SHP77 (cell line): ENCODE measurements at places on chromosomes 6 and 20.

- DNase-seq: peak; percentile 82
Observed at GRCh38 chr6:3612341-3613041, 139.0 kb downstream of the PXDC1 start.

- no peak for DNase-seq
Observed at GRCh38 chr6:6716998-6717763, 128.7 kb downstream of the LY86 start.

DNA sequence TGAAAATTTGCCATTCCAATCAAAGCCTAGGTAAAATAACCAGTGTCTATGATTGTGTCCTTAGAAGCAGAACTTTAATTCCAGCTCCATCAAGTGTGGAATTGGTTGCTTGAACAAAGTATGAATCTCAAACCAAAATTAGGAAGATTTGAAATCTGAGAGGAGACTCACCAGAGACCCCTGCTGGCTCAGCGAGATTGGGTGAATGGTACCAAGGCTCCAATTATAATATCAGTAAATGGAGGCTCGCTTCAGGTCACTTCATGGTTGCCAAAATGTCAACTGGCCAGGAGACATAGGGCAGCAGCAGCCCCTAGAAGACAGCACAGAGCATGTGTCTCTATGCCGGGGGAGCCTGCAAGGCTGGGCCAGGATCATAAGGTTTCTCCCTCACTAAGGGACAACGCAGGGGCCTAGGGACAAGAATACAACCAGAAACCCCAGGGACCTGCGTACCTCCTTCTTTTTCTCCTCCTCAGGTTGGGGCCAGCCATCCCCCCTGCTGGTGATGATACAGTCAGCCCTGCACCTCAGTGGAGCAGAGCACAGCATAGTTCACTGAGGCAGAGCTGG is 14.0 kb downstream of the RBL1 start:
- DNase-seq: no peak

DNA sequence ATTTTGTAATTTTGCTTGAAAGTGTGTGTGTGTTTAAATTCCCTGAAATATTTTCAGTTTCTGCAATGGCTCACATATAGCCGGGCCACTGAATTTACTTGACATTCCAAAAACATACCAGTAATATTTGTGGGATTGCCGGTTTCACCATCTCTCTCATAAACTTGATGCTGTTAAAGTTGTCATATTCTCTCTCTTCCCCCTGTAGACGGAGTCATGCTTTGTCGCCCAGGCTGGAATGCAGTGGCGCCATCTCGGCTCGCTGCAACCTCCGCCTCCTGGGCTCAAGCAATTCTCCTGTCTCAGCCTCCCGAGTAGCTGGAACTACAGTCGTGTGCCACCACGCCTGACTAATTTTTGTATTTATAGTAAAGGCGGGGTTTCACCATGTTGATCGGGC is 122.1 kb downstream of the TIAM2 start:
- DNase-seq: no peak

- no peak for DNase-seq
Observed at GRCh38 chr6:35413911-35414310, 38.2 kb upstream of the FANCE start.

- DNase-seq: no peak
Observed at GRCh38 chr6:85006362-85006761, 242.0 kb upstream of the TBX18 start.

DNA sequence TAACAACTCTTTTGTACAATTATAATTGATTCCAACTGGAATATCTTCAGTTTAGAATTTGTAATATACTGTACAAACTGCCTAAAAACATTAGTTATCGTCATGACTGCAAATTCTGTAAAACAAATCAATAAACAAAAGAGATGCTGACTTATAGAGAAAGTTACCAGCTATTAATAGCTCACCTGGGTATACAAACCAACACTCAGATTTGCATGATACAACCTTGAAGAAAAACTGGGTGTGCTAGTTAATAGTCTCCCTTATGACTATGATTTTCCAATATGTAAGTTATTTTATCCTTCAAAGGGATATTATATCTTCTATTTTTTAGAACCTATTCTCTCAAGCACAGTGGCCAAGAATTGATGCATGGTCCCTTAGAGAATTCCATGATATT is 698.5 kb downstream of the FRK start:
- no peak for DNase-seq

DNA sequence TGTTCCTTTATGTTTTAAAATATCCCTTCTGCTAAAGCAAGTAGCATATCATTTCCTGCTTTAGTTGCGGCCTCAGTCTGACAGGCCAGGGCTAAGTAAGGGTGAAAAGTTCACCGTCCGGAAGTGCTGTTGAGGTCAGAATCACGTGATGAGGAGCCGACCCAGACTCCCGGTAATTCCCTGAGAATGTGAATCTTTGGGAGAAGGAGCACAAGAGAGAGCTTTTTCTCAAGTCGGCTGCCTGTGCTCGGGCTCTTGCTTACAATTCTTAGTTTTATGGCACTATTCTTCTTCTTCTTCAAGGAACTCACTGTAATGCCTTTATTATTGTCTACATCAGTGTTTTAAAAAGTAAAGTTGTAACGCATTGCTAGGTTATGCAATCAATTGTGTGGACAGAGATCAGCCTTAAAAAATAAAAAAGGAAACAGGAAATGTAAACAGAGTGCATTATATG is 309.3 kb downstream of the PRL start:
- DNase-seq: peak; percentile 68

GRCh38 chr20:62624719-62625453 is 17.4 kb upstream of the SLCO4A1 start:
- DNase-seq: no peak

GRCh38 chr6:25330796-25331685 is 51.9 kb downstream of the CARMIL1 start:
- DNase-seq: no peak

DNA sequence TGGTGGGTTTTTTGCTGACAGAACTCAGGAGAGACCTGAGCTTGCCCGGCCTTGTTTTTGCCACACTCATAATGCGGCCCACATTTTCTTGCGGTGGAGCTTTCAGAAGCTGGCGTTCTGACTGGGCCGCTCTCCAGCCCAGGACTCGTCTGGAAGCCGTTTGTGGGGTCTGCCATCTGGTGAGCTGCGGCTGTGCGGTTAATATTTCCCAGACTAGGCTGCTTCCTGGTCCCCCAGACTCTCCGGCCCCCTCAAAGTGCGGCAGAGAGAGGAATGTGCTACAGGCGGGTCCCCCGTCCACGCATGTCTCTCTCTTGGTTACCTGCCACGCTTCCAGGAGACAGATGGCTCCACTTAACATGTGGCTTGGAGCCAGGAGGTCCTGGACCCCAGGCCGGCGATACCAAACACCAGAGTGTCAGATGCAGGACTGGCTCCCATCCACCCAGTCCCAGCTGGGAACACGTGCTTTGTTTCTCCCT is 128.9 kb upstream of the PMEPA1 start:
- DNase-seq: no peak

DNA sequence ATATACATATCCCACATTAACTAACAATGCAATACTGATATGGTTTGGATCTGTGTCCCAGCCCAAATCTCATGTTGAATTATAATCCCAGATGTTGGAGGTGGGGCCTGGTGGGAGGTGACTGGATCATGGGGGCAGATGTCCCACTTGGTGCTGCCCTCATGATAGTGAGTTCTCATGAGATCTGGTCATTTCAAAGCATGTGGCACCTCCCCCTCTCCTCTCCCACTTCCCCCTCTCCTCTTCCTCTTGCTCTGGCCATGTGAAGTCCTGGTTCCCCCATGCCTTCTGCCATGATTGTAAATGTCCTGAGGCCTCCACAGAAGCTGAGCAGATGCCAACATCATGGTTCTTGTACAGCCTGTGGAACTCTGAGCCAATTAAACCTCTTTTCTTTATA is 71.2 kb downstream of the FYN start:
- DNase-seq: no peak
